ENCODE measurements at places on chromosomes 16 and 17.

GRCh38 chr17:296379-296778 lies 56.2 kb downstream of the RPH3AL start:
- no peak for DNase-seq

DNA sequence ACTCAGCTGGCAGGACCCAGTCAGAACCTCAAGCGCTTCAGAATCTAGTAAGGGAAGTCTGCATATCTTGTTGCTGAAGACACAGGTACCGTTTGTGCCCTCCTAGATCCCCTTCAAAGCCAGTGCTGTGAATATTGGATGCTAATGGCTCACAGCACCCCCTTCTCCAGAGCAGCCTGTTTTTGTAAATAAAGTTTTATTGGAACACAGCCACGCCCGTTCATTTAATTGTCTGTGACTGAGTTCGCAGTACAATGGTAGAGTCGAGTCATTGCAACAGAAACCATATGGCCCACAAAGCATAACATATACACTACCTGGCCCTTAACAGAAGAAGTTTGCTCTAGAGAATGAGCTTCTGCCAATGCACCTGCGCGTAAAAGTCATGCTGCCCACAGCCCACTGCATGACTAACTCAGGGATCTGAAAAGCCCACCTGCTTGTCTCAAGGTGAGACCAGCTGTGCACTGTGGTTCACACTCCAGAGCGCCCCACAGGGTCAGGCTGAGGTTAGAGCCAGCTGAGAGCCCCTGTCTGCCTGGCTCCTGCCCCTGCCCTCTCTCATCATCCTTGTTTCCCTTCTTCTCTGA lies 48.8 kb downstream of the AIPL1 start:
- no peak for DNase-seq

DNA sequence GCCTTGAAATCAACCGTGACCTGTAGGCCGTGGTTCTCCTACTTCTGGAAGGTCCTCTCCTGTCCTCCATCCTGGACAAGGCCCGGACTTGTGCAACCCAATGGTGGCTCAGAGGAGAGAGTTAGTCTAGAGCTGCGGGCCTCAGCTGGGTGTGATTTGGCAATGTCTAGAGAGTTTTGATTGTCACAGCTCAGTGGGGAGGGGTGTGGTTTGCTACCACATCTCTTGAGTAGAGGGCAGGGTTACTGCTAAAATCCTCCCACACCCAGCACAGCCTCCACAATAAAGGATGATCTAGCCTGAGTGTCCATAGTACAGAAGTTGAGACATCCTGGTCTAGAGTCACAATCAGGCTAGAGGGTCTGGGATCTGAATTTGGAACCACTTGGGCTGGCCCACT lies 40.3 kb downstream of the MYH13 start:
- no peak for DNase-seq

- DNase-seq = no peak
Measured at GRCh38 chr17:8469964-8470363, 34.3 kb downstream of the NDEL1 start.

DNA sequence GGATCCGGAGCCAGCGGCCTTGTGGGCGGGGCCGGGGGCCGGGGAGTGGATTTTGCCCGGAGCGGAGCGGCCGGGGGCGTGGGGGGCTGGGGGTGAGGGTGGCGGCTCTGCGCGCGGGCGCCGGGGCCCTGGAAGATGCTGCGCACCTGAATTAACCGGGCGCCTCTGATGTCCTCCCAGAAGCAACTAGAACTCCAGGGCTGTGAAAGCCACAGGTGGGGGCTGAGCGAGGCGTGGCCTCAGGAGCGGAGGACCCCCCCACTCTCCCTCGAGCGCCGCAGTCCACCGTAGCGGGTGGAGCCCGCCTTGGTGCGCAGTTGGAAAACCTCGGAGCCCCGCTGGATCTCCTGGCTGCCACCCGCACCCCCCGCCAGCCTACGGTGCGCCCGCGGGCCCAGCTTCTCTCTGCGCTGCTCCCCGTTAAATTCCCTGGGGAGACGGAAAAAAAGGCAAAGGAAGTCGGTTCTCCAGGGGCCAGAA lies 549 bp downstream of the SLC26A11 start:
- DNase-seq = no peak

GRCh38 chr17:44359006-44359405 lies 4.6 kb downstream of the FAM171A2 start:
- DNase-seq = no peak

- DNase-seq = no peak
Measured at GRCh38 chr16:24921229-24921628, 75.5 kb downstream of the SLC5A11 start.

DNA sequence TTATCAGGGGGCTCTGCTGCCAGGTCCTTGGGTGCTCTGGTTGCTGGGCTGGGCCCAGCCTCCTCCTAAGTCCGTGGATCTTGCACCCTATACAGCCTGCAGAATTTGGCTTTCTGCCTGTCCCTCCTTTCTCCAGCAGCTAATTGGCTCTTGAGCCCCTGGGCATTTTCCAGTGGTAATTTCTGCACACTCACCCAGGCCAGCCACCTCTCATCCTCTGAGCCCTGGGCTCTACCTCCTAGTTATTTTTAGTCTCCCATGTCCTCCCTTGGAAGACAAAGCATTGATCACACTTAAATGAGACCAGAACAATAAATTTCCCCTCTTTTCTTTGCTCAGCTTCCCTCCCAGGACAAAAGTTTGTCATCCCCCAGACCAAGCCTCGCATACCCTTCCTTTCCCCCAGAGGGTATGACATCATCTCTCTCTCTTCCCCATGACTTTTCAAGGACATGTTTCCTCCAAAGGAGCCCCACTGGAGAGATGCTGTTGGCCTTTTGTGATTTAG lies 38.1 kb downstream of the C17orf75 start:
- DNase-seq = no peak

GRCh38 chr17:81844327-81844851 lies 9.5 kb upstream of the PPP1R27 start:
- no peak for DNase-seq

DNA sequence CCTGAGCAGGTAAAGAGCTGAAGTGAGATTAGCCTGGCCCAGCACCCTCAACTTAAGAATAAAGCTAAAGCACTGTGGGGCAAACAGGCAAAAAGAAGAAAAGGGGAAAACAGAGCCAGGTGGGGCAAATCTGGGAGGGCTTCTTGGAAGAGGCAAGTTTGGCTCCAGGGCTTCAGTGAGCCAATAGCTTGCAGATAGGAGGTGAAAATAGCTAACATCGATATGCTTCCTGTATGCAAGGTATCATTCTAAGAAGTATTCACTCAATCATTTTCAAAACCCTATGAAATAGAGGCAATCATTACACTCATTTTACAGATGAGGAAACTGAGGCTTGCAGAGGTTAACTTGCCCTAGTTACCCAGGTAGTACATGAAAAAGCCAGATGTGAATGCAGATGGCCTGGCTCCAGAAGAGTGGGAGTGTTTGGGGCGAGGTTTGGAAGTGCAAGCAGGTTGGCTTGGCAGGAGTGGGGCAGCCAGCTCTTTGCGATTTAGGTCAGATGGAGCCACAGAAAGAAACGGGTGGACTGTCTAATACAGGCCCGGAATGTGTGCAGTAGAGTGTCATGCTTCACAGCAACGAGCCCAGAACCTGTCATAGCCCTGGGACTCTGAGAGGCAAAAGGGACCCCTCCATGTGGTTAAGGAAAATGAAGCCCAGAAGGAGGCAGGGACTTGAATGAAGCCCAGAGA lies 5.7 kb downstream of the WNT3 start:
- DNase-seq = no peak

DNA sequence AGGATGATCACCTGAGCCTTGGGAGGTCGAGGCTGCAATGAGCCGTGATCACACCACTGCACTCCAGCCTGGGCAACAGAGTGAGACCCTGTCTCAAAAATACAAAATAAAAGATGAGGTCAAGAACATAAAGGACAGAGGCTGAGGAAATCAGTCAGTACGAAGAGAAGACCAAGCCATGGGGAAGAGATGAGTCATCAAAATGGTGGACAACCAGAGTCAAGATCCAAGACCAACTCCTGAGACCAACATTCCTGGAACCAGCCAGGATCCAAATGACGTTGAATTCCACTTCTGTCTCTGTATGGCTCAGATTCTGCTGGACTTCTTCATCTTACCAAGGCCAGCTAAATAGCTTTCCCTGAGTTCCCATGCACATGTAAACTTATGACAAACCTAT lies 44.8 kb upstream of the NOG start:
- DNase-seq = no peak

DNA sequence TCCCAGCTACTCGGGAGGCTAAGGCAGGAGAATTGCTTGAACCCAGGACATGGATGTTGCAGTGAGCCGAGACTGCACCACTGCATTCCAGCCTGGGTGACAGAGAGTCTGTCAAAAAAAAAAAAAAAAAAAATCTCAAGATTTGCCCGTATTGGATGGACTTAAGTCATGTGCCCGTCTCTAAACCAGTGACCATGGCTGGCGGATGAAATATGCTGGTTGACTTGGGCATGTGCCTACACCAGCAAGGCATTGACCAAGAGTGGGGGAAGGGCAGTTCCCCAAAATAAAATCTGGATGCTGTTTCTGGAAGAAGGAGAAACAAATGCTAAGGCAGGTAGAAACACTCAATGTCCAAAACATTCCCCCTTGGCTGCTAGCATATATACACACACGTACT lies 21.5 kb upstream of the COL1A1 start:
- no peak for DNase-seq

DNA sequence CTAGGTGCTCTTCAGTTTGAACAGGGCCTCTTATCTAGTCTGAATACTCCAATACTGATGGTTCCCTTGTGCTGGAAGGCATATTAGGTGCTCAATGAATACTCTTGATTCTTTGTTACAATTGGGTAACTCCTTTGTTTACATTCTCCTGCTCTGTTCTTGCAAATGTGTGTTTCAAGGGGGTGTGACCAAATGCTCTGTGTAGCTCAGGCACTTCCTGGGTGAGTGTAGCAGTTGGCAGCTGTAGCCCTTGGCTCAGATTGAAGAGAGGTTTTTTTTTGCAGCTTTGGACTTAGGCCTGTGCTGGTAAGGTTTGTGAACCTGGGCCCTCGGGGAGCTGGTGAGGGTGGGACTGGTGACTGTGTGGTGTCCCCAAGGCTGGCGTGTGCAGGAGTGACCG lies 20.2 kb downstream of the TBCD start:
- no peak for DNase-seq

GRCh38 chr16:67237396-67238277 lies 9.6 kb downstream of the FHOD1 start:
- DNase-seq = no peak

DNA sequence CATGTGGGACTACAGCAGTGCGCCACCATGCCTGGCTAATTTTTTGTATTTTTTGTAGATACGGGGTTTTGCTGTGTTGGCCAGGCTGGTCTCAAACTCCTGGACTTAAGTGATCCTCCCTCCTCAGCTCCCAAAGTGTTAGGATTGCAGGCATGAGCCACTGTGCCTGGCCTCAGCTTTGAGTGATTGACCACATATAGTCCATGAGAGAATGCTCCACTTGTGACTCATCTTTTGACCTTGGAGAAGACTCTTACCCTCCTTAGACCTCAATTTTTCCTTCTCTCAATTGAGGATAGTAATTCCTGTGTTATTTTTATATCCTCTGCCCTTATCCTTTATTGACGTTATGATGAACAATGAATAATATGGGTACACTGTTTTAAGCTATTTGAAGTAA lies 30.9 kb upstream of the DUSP14 start:
- DNase-seq = no peak

GRCh38 chr16:67694611-67695010 lies 24.5 kb downstream of the GFOD2 start:
- no peak for DNase-seq

DNA sequence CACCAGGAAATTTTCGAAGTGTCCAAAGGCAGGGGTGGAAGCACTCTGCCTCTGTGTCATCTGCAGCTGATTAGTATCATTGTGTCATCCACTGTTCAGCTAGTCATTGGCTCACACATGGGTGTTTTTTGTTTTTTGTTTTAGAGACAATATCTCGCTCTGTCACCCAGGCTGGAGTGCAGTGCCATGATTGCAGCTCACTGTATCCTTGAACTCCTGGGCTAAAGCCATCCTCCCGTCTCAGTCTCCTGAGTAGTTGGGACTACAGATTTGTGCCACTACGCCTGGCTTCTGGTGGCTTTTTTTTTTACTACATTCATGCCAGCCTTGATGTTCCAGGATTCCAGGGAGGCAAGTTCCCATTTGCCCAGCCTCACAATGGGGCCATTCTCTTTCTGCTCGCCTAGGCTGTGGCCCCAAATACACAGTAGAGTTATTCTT lies 32.5 kb upstream of the MYO18A start:
- DNase-seq = no peak

DNA sequence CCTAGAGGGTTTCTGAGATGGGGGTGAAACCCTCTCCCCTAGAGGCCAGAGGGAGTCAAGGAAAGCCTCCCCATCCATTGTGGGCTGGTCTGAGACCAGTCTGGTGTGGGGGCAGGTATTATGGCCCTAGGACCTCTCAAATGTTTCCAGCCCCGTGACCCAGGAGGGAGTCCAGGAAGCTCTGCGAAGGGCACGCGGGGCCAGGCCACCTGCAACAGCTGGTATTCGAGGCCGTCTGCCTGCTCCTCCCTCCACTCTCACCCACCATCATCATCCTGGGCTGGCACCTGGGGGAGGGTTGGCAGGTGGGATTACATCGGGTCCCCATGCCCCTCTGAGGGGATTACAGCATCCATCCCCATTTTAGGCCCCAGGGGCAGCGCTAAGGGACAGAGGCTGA lies 38.1 kb upstream of the DLX4 start:
- no peak for DNase-seq

DNA sequence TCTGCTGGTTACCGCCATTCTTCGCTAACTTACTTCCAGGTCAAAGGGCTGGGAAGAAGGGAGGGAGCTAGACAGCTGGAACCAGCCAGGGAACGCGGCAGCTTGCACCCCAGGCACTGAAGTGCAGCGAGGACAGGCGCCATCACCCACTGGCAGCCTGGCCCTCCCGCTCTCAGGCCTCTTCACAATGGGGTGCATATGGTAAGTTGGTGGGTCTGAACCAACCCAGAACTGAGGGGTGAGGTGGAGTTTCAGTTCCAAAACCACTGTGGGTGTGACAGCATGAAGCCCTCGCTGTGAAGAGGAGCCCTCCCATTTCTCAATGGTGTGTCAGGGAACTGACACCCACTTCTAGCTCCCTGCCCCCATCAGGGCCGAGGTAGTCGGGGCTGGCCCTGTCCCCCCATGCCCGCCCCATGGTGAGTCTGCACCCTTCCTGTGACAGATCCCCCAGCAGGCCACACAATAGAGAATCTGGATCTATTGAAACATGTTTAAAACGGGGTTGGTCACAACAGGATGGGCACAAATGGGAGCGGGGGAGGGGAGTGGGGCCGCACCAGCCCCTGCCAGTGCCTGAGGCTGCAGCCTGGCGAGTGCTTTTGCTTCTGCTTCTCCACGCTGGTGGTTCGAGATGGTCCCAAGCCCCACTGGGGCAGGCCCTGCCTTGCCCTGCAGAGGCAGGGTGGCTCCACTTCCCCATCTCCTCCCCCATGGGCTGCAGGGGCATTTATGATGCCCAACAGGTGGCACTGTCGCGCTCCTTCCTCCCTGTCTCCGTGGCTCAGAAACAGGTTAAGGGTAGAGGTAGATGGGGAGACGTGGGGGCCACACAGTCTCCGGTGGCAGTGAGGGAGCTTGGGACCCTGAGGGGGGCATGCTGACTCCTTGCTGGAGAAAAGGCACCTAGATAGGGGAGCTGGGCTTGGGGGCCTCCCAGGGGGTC lies 2.3 kb downstream of the LIMD2 start:
- DNase-seq = peak; percentile 78

Data from activated B cell treated with CpG ODN at 0.5 μM for 24 hours (primary cell).